Stimulated activated CD8-positive, alpha-beta memory T cell treated with anti-CD3 and anti-CD28 coated beads, Interleukin-12 subunit alpha, Interleukin-12 subunit beta, amount 100 ng/mL, for 4 hours (primary cell): ENCODE measurements at places on chromosomes 12 and 14.

DNA sequence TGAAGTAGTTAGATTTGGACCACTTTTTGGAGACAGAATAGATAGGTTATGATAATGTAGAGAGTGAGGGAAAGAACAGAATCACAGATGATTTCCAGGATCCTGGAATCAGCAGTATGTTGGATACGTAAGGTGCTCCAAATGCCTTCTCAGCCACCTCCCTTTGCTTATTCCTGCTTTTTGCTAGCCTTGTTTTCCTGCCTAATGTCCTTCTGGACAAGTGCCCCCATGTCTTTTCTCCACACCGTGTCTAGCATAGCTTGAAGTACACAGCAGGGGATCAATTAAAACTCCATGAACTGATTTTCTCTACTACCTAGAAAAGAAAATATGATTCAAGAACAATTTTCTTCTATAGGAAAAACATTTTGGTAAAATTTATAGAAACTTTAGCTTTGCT is 144.0 kb downstream of the SYT1 start:
- no peak for DNase-seq

DNA sequence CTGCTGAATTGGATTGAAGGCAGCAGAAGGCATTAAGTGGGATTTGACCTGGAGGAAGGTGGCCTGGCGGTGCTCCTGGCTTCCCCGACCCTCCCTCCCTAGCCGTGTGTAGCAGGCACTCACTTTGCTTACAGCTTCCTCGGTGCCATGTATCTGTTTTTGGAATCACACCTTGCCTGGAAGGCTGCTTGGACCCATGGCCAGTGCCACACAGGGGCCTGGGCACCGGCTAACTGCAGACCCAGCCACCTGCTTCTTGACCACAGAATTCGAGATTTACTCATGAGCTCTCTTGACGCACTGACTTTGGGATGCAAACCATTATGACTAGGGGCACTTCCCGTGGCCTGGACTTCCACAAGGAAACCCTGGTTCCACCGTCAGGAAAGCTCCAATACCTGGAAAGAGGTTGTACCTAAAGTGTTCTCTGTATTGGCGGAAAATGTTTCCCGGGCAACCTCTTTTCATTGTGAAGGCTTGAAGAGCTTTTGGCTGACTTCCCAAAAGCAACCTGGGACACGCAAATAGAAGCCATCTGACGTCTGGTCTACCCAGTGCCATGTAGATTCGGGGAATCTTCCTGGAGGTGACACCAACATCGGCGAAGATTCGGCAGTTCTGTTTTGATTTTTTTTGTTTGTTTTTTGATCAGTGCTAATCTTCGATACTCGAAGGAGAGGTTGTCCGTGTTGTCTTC is 125.6 kb upstream of the RTL1 start:
- no peak for DNase-seq

DNA sequence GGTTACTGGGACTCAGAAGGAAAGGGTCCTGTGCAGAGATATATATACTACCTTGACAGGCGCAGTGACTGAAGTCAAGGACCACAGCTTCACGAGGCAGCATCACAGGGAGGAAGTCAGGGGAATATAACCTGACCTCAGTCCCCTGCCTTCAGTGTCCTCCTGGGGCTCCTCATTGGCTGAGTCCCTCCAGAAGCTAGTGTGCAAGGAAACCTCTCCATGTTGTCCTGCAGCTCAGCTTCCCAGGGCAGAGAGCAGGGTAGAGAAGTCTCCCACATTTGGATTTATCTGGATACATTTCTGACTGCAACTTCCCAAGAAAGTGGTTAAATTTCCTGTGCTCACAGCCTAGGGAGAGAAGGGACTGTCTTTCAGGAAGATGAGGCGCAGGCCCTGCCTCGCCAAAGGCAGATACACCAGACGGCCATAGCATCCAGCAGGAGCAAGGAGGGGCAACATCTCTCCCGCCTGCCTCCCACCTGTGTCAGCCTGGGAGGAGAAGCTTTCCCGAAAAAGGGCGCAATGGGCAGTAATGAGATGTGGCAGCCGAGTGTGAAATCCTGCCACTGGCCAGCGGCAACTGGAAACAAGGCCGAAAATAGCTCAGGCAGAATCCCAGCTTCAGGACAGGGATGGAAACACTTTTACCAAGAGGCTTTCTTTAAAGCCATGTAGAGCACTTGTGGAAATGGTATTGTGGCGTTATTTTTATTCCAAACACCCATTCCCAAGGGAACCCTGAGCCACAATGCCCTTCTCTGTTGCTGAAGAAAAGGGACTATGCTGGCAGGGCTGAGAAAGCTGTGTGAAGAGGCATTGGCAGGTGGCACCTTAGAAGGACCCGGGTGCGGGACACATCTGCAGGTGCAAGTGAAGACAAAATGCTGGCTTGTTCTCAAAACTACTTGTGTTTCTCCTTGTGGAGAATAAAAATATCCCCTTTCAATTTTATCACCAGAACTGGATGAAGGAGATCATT is 54.9 kb upstream of the HIF1A start:
- no peak for DNase-seq

- DNase-seq = no peak
Measured at GRCh38 chr14:90483571-90483974, 86.7 kb downstream of the CALM1 start.

DNA sequence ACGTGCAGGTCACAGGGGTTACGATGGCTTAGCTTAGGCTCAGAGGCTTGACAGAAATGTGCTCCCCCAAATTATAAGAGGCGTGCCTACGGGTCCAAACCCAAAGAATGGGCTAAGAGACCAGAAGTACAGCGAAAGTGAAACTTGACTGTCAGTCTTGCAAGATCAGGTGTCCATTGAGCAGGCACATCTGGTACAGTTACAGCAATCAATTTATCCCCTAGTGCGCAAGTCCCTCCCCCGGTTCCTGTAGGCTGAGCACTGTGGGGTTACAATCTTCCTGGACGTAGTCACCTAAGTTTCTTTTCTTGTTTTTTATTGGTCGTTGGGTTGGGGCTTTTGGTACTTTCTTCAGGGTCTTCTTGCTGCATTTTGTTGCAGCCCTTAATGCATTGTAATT is 134.2 kb downstream of the UNC79 start:
- DNase-seq = no peak

DNA sequence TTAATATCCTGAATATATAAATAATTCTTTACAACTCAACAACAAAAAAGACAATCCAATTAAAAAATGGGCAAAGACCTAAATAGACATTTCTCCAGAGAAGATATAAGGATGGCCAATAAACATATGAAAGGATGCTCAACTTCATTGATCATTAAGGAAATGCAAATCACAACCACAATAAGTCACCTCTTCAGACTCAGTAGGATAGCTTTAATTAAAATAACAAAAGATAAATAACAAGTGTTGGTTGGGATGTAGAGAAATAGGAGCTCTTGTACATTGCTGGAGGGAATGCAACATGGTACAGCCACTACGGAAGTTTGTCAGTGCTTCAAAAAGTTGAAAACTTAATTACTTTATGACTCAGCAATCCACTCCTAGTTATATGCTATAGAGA is 129.7 kb upstream of the OVCH1 start:
- no peak for DNase-seq

GRCh38 chr12:123105211-123105826 is 45.6 kb downstream of the PITPNM2 start:
- DNase-seq = no peak
